Activated CD8-positive, alpha-beta T cell treated with anti-CD3 and anti-CD28 coated beads, Interleukin-2, amount 10 ng/mL, durations not matched to agents 7 days and 5 days (primary cell): ENCODE measurements at places on chromosomes 4 and X. TPM values are rescaled to one million over a fixed set of nuclear protein-coding genes. Genes with fewer than 3 reads are reported as not detected.

Gene TRAM1L1
- total RNA-seq, result not detected

- DNase-seq, result no peak
Measured at GRCh38 chr4:144734522-144734921, 88.6 kb downstream of the HHIP start.

GRCh38 chrX:153969904-153970356 lies 1.7 kb downstream of the HCFC1 start:
- peak; percentile 24 for DNase-seq

GRCh38 chrX:115491766-115492165 lies 69.2 kb upstream of the PLS3 start:
- no peak for DNase-seq
